ENCODE measurements at places on chromosomes 2 and 18. TPM values are rescaled to one million over a fixed set of nuclear protein-coding genes. Genes with fewer than 3 reads are reported as not detected.

DNA sequence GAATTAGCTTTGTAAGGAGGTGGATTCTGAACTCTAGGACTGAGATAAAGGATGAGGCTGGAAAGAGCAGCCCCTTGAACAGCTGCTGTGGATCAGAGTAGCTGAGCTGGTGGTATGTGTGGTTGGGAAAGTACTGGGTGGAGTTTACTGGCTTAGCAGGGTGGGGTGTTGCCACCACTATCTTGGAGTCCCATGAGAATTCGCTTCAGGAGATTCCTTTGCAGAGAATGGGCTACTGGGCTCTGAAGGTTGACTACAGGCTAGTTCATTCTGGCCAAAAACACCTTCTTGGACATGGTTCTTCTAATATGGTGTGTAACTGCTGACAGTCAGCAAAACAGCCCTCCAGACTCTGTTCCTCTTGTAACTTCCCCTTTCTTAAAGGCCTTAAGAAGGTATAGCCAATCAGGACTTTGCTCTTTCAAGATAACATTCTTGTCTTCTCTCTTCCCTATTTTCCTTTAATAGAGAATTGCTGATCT lies 52.7 kb downstream of the TET3 start:
- no peak for DNase-seq

The NCKAP5 gene
- 6.3 TPM for polyA plus RNA-seq

- no peak for DNase-seq
Measured at GRCh38 chr2:112674229-112674628, 28.5 kb downstream of the SLC20A1 start.

The COLEC11 gene
- polyA plus RNA-seq: 6.5 TPM

- DNase-seq: no peak
Measured at GRCh38 chr2:121235542-121235941, 49.5 kb downstream of the TFCP2L1 start.

DNA sequence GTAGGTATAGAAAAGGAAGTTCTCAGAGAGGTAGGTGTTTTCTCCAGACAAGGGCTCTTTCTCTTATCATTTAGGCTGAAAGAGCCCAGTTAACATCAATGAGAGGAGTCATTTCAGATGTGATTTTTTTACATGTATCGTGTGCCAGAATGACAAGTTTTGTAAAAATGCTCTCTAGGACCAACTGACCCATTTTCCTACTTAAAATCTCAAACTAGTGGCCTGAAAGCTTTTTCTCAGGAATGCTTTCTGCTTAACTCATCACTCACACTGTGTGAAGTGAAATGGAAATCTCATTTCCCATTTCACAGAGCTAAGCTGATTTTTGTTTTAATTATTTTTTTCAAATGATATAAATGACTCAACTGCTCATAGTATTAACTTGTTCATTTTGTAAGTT lies 128.7 kb upstream of the CYP26B1 start:
- DNase-seq: no peak

- no peak for DNase-seq
Measured at GRCh38 chr2:223121283-223121682, 69.3 kb downstream of the KCNE4 start.

GRCh38 chr2:136129601-136130000 lies 11.7 kb upstream of the CXCR4 start:
- DNase-seq: no peak

GRCh38 chr2:119734047-119734446 lies 25.7 kb upstream of the PTPN4 start:
- DNase-seq: no peak

GRCh38 chr18:12076424-12077140 lies 17.1 kb upstream of the ANKRD62 start:
- peak; percentile 36 for DNase-seq

DNA sequence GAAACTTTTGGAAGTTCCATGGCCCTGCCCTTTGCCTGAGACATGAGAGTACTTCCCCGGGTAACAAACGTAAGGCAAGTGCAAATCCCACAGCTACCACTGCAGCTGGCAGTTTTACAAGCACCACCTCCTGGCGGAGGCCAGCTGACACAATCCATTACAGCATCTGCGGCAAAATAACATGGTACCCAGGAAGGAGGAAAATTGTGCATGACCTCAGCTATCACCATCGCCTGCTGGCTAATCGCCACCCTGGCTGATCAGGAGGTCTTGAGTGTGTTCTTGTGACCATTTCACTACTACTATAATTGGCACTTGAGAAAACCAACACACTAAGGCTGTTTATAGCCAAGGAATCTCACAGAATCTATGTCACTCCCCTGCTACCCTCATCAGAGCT lies 71.7 kb upstream of the SERPINE2 start:
- no peak for DNase-seq

- no peak for DNase-seq
Measured at GRCh38 chr2:74009577-74009976, 24.9 kb downstream of the TET3 start.

- DNase-seq: no peak
Measured at GRCh38 chr18:69397096-69397495, 3.6 kb upstream of the DOK6 start.

DNA sequence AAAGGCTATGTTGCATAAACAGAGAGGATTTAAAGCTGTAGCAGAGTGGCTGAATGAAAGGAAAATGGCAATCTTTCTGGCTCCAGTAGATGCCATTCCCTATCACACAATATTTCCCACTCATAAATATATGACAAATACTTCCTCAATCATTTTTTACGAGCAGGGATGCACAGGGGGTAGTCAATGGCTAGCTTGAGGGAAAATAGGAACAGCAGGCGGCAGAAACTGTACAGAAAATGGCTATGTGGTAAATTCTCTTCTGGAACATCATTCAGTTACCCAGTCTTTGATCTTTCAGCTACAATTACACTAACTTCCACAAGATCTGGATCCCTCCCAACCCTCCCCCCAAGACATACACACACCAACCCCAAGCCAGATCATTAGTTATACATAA lies 127.2 kb downstream of the OLA1 start:
- DNase-seq: no peak

The GCKR gene
- polyA plus RNA-seq: not detected

DNA sequence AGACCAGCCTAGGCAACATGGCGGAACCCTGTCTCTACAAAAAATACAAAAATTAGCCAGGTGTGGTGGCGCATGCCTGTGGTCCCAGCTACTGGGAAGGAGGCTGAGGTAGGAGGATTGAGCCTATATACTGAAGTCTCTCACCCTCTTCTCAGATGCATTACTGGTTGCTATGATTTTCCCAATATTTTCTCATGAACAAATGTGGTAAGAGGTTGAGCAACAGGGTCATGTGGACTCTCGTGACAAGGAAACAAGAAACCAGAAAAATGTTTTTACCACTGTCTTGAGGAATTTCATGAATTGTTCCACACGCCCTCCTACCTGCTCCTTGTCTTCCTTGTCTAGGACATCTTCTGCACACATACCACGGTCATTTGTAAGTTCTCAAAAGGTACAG lies 12.4 kb downstream of the LMAN2L start:
- no peak for DNase-seq

- DNase-seq: no peak
Measured at GRCh38 chr2:121350890-121351289, 65.9 kb upstream of the TFCP2L1 start.

DNA sequence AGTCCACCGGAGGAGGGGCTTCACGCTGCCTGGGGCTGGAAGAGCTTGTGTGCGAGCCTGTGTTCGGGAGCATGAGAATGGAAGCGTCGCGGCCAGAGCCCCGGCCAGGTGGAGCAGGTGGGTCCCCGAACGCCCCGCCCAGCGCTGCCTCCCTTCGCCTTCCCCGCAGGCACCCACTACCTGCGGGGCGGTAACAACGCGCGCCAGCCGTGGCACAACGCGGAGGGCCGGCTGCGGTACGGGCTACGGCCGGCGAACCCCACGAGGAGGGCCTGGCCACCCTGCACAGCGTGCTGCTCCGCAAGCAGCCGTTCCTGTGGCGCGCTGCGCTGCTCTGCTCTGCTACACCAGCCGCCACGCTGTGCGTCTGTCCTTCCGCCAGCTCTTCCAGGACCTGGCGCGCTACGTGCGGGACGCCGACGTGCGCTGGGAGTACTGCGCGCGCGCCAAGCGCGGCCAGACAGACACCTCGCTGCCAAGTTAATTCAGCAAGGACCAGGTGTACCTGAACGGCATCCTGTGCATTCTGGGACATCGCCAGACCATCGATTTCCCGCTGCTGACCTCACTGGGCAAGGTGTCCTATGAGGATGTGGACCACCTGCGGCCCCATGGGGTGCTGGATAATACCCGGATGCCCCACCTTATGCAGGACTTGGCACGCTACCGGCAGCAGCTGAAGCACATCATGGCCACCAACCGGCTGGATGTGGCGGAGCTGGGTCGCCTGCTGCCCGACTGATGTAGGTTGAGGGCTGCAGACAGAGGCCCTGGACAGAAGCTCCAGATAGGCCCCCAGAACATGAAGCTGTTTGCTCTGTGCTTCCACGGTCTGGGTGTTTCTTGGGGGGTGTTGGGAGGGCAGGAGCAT lies 200.6 kb downstream of the NAPG start:
- no peak for DNase-seq

DNA sequence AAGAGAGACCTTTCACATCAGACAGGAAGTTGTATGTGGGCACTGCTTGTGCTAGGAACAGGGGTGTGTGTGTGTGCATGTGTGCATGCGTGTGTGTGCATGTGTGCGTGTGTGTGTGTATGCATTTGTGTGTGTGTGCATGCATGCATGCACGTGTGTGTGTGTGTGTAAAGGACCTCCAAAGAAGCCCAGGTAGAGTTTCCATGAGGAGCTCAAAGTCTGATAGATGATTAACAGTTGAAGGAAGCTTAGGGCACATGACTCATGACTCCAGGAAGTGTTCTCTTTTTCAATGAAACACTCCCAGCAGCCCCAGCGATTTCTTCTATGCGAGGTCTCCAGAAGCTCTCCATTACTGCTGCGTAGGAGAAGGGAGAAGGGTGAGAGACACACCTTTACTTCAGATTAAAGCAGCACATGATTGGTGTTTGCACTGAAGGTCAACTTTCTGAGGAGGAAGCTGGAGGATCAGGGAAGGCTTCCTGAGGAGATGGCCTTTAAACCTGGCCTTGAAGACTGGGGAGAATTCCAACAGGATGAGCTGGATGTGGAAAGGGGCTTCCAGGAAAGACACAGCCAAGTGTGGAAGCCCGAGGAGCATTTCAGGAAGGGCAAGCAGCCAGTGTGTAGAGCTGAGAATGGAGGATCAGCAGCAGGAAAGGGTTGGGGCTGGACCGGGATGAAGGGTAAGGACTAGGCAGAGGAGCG lies 77.7 kb downstream of the SMAD4 start:
- no peak for DNase-seq

DNA sequence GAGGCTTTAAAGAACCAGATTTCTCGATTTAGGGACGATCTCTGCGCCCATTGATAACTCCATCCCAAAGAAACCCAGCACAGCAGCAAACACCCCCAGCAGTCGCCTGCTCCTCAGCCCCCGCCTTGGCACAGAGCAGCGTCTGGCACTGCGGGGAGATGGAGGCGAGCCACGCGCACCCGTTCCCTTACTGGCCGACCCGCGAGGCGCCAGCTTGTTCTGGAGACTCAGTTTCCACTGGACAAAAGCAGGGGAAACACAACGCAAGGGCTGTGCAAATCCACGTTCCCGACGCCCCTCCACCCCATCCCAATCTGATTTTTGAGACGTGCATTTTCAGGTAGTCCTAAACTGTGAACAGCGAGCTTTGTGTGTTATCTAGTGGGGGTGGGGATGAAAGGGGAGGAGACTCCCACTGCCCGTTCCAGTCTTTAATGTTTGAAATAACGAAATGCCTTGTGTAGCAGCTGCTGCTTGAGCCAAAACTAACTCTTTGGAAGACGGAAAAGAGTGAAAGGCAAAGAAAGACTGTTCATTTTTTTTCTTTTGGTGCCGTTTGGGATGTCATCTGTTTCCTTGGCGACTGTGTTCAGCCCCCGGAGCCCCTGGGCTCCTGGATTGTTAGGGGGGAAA lies 143.2 kb downstream of the MEIS1 start:
- no peak for DNase-seq

The COL5A2 gene
- 147 TPM for polyA plus RNA-seq

The USP40 gene
- polyA plus RNA-seq: 40.6 TPM

DNA sequence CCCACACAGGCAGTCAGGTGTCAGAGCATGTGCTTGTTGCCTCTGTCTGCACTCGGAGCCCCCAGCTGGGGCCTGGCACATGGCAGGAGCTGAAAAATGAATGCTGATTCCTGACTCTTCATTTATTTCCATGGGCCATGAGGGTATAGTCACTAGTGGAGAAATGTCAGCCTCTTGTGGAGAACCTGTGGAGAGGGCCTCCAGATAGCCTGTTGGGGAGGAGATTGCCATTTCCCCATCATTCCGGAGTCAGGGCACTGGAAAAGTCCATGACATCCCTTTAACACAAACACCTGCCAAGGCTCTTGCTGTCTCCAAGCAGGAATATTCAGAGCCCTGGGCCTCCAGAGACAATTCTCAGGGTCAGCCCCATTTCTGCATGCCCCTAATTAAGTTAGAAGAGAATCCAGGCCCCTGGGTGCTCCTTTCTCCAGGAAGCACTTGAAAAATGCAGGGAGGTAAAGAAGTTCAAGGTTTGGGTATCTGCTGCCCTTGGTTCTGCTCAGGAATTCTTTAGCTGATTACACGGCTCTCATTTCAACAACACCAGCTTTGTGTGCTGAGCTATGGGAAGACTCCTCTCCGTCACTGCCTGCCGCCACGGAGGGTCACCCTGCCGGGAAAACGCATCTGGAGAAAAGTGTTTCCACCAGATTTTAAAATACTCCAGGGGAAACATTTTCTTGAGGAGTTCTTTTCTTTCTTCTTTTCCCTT lies 311.3 kb downstream of the MYCN start:
- no peak for DNase-seq

GRCh38 chr2:12448846-12449505 lies 267.8 kb upstream of the TRIB2 start:
- DNase-seq: no peak

The TRPM8 gene
- polyA plus RNA-seq: 0.10 TPM

GRCh38 chr2:119753930-119754321 lies 5.8 kb upstream of the PTPN4 start:
- DNase-seq: no peak

The C2orf80 gene
- 0.27 TPM for polyA plus RNA-seq

DNA sequence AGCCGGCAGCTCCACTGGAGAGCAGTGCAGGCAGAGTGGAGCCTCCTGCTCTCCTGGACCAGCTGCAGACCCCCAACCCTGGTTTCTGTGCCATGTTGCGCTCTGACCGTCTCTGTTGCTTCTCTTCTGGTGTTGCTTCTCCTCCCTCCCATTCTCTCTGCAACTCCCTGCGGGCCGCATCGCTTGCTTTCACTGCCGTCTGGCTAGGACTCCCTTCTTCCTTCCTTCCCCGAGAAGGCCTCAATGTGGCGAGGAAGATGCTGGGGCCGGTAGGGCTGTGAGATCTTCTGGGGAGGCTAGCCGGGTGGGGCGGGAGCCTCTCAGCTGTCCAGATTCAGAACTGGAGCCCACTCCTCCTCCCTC lies 6.2 kb downstream of the DNAJB2 start:
- no peak for DNase-seq

DNA sequence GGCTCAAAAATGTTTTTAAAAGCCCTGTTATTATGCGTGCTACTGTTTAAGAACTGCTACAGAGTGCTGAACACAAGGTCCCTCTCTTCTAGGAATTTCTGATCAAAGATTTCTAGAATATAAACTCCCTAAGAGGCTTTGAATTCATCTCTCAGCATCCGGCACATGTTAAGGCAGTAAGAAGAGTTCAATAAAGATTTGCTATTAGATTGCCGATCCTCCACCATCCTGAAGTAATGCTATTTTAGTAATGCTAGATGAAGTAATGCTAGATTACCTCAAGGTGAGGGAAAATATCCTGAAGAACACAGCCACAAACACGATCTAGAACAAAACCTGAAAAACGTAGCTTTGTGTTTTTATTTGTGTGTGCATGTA lies 949 bp upstream of the MYL12B start:
- no peak for DNase-seq
